Osteoblast (primary cell): ENCODE measurements at places on chromosomes 7 and 10.

- no peaks in the 10 kb centered on the region for H3K27me3 ChIP-seq
- DNase-seq: no peak
- peak overlapping the region; percentile 99 for H3K4me3 ChIP-seq
- peaks cover 26% of the 10 kb centered on the region for H3K36me3 ChIP-seq
- peaks cover 12% of the 10 kb centered on the region for H3K4me1 ChIP-seq
- peak overlapping the region; percentile 87 for H3K27ac ChIP-seq
Observed at GRCh38 chr7:101245147-101245668, 327 bp upstream of the FIS1 start.

DNA sequence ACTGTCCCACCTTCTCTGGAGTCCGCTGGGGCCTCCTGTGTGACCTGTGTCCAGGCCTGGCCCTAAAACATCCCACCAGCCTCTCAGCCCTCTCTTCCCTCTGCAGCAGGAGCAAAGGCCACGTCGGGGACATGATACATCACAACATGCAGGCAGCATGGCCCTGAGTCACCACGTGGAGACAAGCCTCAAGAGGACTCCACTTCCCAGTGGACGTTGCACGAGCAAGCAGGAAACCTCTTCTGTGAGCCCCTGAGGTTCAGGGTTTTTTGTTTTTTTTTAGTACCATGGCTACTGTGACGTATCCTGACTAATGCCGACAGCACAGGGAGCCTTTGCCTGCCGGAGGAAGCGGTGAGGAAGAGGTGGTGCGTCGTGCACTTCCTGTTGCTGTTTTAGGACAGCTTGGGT is 165.9 kb downstream of the DNAJB6 start:
- no peak overlapping the region for H3K4me3 ChIP-seq
- no peak overlapping the region for H3K27ac ChIP-seq
- H3K27me3 ChIP-seq: no peaks in the 10 kb centered on the region
- peak; percentile 43 for DNase-seq
- H3K36me3 ChIP-seq: no peaks in the 10 kb centered on the region
- H3K4me1 ChIP-seq: no peaks in the 10 kb centered on the region

DNA sequence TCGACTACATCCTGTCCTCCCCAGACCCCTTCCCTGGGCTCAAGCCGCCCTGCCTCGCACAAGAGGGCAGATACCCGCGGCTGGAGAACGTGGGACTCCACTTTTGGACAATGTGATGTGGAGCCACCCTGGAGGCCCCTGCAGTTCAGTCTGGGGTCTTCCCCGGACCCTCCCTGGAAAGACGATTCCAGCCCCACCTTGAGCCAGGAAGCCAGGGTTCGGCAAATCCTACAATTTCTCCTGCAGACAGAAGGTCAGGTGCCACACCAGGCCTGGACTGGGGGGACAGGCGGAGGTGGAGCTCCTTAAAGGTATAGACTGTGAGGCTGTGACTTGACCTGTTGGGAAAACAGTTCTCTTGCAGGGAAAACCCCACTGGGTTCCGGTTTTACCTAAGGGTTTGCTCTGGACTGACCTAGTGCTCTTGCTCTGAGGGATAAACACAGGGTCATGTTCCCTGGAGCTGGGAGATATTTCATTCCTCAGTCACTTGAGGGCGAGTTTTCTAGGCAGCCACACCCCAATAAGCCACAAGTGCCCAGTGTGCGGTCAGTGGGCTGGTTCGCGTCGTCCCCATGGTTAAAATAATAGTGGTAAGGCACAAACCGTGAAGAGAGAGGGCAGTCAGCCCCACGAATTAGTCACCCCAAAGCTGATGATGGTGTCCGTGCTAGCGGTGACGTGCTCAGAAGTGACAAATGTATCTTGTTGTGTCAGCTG is 1.6 kb downstream of the FOXL3 start:
- no peak overlapping the region for H3K27ac ChIP-seq
- H3K4me3 ChIP-seq: no peak overlapping the region
- H3K27me3 ChIP-seq: peaks cover 62% of the 10 kb centered on the region
- no peaks in the 10 kb centered on the region for H3K4me1 ChIP-seq
- DNase-seq: peak; percentile 97

DNA sequence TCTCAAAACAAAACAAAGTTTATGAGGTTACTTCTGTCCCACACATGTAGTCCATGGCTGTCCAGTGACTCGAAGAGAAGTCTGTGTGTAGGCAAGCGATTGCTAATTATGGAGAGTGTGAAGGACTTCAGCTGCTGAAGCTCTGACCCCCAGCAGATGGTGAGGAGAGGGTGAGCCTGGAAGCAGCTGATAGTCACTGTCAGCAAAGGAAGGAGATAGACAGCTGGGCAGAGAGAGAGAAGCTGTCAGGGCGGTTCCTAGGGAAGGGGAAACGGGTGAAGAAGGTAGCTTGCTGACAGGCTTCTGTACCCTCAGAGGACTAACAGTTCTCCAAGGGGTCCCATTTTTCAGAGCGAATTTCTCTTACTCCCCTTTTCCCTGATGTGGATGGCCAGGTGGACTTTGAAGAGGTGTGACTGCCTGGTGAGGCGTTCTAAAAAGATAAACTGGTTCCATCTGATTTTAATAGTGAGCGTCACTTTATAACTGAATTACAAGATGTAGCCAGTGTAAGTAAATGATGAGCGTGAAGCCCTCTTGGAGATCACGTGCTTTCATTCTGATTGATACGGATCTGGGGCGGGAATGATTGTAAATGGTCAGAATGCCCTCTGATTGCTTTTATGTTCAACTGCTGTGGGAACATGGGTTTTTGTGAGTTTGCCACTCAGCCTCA is 12.1 kb downstream of the ZSCAN21 start:
- DNase-seq: peak; percentile 80
- no peak overlapping the region for H3K27ac ChIP-seq
- H3K36me3 ChIP-seq: peaks cover 64% of the 10 kb centered on the region
- H3K4me3 ChIP-seq: no peak overlapping the region
- no peaks in the 10 kb centered on the region for H3K27me3 ChIP-seq

DNA sequence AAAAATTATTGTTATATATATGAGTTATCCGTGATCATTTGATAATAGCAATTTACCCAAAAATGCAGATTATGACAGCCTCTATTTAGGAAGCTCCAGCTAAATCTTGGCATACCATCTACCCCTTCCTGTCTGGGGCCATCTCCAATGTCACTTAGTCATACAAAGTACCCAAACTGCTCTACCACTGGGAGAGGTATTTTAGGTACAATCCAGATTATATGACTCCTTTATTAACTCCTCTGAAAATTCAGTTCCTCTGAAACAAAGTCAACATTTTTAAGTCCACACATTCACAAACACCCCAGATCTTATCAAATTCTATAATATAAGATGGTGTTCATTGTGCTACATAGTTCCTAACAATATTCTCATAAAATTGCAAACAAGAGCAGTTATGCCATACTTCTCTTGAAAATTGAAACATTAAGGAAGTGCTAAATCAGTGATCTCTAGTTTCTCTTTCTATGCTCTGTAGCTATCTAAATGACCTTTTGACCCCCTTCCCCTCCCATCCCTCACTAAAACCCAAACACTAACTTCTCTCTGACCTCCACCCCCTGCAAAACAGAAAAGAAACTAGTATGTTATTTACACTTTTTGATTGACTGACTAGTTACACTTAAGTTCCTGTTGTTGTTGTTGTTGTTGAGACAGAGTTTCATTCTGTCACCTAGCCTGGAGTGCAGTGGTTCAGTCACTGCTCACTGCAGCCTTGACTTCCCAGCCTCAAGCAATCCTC is 16.4 kb downstream of the HOXA1 start:
- no peak overlapping the region for H3K27ac ChIP-seq
- no peaks in the 10 kb centered on the region for H3K27me3 ChIP-seq
- H3K4me3 ChIP-seq: no peak overlapping the region
- DNase-seq: no peak

GRCh38 chr10:70956029-70956759 is 67.8 kb upstream of the PCBD1 start:
- H3K27ac ChIP-seq: no peak overlapping the region
- H3K27me3 ChIP-seq: peaks cover 15% of the 10 kb centered on the region
- H3K4me3 ChIP-seq: no peak overlapping the region

- H3K27me3 ChIP-seq: no peaks in the 10 kb centered on the region
- H3K4me1 ChIP-seq: peaks cover 38% of the 10 kb centered on the region
- no peak overlapping the region for H3K4me3 ChIP-seq
Observed at GRCh38 chr7:101112233-101112632, 14.7 kb upstream of the SERPINE1 start.

DNA sequence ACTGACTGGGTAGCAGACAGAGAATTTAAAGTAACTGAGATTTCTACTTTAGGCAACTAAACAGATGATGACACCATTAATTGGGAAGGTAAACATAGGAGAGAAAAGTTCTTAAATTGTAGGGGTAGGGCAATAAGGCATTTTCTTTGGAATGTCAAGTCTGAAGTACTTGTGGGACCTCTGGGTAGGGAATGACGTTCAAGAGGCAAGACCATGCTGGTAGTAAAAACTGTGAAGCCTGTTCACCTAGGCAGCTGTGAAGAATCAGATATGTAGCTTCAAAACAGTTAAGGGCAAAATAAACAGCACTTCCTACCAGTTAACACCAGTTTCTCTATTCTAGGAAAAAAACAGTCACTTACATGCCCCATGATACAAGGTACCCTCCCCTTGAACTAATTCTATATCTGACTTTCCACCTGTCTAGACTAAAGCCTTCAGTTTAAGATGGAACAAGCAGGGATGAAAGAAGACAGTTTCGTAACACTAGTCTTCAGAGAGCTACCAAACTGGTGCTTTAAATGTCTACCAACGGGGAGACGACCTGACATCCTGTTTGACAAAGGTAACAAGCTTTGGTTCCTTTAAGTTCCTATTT is 63.1 kb upstream of the KCNIP2 start:
- H3K27me3 ChIP-seq: no peaks in the 10 kb centered on the region
- no peak overlapping the region for H3K27ac ChIP-seq
- no peak for DNase-seq

DNA sequence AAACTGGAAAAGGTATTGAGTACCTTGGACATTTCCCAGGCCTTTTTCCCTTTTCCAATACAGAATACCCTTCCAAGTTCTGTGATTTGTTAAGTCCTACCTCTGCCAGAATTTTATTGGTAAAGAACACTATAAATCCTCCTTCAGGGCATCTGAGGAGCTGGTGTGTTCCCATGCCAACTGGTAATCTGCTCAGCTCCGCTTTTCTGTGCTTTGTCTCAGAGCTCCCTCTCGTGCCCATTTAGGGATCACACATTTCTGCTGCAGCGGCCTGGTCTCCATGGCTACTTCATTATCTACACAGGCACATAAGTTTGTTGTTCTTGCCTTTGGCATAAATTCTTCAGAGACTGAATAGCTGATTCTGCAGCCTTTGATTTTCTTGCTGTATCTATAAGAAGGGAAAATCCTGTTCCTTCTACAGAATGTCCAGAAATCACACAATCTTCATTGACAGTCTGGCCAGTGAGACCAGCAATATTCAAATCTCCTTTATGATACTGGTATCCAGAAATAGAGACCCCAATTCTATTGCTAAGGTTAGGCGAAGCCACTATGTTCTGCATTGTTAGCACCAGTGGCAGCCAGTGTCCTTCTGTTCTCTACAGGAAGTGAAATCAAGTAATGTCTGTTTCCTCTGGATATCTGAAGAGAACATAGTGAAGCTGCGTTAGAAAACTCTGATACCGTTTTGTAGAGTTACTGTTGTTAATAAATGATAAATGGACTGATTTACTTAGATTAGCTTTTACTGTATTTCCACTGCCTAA is 51.9 kb downstream of the DENND11 start:
- H3K36me3 ChIP-seq: peaks cover 12% of the 10 kb centered on the region
- no peaks in the 10 kb centered on the region for H3K27me3 ChIP-seq
- H3K4me1 ChIP-seq: peaks cover 39% of the 10 kb centered on the region
- DNase-seq: peak; percentile 93

- H3K27me3 ChIP-seq: no peaks in the 10 kb centered on the region
- H3K4me3 ChIP-seq: no peak overlapping the region
- DNase-seq: peak; percentile 81
- peaks cover 14% of the 10 kb centered on the region for H3K4me1 ChIP-seq
- H3K36me3 ChIP-seq: no peaks in the 10 kb centered on the region
- H3K27ac ChIP-seq: no peak overlapping the region
Observed at GRCh38 chr7:98372993-98373392, 27.9 kb downstream of the BAIAP2L1 start.

DNA sequence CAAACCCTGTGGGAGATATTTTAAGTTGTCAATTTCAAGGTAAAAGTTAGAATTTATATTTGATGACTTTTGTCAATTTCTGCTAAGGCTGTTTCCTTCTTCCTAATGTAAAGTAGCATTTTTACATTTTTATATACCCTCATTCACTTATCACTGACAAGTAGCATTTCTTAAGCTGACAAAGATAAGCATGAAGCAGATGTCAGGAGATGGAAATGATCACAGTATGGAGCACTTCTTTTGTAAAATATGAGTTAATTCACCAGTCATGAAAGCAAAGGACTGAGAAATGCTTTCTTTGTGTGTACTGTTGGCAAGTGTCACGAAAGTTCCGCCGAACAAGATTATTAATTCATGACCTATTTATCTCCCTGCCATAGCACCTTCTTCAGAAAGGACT is 503.9 kb downstream of the DNAJB9 start:
- H3K36me3 ChIP-seq: no peaks in the 10 kb centered on the region
- H3K4me3 ChIP-seq: no peak overlapping the region
- H3K4me1 ChIP-seq: no peaks in the 10 kb centered on the region

DNA sequence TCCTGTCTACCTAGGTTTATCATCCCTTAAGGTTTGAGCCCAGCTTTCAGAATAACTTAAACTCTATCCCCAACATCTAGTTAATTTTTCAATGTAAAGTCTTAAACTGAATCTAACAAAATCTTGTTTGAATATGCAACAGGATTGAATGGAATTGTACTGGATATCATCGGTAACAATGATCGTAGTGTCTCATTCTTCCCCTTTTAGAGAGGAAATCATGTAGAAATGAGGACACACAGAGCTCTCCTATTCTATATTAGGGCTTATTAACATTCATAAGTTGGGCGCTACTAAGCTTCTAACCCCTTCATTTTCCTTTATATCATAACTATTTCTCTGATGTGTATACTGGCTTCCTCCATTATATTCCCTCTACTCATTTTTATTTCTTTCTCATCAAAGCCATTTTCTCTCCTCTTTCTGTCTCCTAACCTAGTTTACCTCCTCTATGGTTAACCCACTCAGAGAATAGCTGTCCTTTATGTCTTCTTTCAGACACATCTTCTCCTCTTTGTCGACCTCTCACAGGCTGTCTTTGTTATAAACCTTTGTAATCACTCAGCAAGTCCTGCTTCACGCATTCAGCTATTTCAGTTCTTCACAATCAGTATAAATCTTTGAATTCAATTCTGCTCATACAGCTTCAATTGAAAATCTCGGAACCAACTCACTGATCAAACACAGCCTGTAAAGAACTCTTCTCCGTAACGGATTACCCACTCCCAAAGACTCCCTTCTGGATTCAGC is 1019.0 kb upstream of the C7orf33 start:
- H3K4me3 ChIP-seq: no peak overlapping the region
- no peak for DNase-seq
- no peaks in the 10 kb centered on the region for H3K27me3 ChIP-seq
- H3K4me1 ChIP-seq: no peaks in the 10 kb centered on the region
- no peak overlapping the region for H3K27ac ChIP-seq
- no peaks in the 10 kb centered on the region for H3K36me3 ChIP-seq

DNA sequence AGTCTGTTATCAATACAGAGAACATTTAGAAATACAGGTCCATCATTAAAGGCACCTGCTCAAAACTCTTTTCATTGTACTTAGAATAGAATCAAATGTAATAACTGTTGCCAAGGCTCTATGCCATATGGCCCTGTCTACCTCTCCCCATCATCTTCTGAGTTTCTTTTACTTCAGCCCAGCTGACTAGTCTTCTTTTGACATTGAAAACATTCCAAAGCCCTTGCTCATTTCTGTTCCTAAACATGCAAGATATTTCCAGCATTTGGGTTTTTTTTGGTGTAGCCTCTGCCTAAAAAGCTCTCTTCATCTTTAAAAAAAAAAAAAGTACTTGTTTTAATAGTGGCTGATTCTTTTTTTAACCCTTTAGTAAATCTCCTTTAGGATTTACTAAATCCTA is 165.5 kb upstream of the SMIM30 start:
- H3K4me3 ChIP-seq: no peak overlapping the region
- no peaks in the 10 kb centered on the region for H3K36me3 ChIP-seq
- no peak overlapping the region for H3K27ac ChIP-seq
- H3K27me3 ChIP-seq: no peaks in the 10 kb centered on the region
- DNase-seq: no peak
